ENCODE measurements at places on chromosomes 16 and 17.

DNA sequence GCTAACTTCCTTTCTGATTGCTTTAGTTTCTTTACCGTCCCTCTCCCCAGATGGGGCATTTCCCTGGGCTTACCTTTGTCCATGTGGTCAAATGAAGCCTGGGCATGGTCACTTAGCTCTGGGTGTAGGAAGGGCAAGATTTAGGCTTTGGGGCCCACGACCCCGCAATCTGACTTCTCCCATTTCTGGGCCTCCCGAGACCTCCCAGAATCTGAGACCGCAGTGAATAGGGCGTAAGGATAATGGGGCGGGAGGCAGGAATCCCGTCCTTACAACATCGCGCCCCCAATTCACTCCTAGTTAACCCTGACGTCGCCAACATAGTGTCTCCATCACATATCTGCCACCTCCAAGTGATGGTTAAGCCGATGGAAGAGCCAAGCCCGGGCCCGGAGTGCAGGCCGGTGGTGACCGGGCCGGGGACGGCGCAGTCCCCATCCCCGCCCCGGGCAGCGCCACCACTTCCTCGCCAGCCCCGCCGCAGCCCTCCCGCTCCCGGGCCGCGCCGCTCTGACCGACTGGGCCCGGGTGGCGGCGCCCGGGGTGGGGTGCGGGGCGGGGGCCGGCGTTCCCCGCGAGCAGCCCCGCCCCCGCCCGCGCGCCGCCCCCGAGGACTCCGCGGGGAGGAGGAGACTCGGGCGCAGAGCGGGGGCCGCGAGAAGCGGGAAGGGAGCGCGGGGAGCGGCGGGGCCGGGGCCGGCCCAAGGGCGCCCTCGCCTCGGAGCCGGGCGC is at the start of gene RHBDL3:
RHBDL3 (plus strand) TSS at position 641 of the 732 bp plus-strand sequence. CDS start 358 bp downstream, outside the sequence.
- DNase-seq = peak; percentile 1

DNA sequence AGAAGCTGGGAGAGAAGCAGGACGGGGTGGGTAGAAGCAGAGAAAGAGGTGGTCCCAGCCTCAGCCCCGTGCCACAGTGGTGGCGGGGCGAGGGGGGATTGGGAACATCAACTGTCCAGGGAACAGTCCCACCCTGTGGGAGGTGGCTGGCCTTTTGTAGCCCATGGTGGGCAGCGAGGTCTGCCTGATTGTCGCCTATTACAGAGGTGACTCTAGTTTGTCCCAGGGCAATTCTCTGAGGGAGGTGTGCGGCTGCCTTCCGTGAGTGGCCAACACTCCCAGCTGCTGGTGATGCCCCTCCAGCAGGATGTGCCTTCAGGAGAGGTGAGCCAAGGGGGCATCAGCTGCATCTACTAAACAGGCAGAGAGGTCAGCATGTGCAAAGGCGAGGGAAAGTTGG is 5.0 kb upstream of the BRD7 start:
- DNase-seq = no peak

GRCh38 chr16:70664325-70665112 is 18.2 kb downstream of the IL34 start:
- no peak for DNase-seq

GRCh38 chr16:9328411-9328810 is 237.0 kb downstream of the HAPSTR1 start:
- DNase-seq = no peak

DNA sequence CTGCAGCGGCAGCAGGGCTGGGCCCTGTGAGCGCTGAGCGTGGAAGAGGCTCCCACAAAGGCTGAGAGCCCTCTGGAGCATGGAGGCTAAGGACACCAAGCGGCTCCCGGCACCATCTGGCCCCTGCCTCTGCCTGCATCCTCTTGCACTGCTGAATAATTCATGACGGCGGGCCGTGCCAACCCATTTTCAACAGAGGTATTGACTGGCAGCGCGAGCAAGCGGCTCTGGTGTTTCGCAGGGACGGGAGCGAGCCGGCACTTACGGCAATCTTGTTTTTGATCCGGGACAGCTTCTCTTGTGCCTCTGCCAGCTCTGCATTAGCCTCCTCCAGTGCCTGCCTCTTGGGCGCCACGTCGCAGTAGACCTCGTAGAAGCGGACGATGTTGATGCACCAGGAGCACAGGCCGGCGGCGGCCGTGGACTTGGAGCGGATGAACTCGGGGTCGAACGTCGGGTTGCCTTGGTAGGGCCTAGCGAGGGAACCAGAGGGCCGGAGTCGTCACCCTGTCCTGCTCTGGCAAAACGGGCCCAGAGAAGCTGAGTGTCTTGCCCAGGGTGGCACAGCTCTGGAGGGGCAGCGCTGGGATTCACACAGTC is 80.4 kb downstream of the PGS1 start:
- DNase-seq = no peak

DNA sequence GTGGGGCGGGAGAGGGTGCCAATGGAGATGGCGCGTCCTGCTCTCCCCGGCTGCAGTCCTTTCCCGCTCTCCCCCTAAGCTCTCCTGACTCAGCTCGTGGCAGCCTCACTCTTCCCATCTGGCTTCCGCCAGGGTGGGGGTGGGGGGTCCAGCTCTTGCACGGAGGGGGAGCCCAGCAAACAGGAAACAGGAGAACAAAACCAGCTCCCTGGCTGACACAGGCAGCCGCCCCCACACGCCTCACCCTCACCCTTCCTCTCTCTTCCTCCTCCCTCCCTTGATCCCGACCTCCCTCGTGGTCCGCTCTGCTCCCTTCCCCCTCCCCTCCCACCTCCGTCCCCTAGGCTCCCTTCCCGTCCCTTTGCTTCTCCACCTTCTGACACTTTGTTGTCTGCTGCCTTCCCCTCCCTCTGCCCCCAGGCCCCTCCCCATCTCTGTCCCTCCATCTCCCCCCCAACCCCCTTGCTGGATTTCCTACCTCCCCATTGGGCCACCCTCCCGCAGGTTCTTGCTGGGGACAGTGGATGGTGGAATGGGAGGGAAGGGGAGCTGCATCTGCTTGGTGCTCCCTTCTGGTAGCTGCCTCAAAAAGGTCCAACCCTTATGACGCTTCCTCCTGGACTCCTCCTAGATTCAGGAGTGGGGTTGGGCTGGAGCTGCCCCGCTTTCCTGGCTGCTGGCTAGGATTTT is 23.7 kb downstream of the ARHGAP23 start:
- no peak for DNase-seq

- DNase-seq = peak; percentile 4
These were observed 28.4 kb upstream of the TMC5 start for GRCh38 chr16:19389246-19389645.

DNA sequence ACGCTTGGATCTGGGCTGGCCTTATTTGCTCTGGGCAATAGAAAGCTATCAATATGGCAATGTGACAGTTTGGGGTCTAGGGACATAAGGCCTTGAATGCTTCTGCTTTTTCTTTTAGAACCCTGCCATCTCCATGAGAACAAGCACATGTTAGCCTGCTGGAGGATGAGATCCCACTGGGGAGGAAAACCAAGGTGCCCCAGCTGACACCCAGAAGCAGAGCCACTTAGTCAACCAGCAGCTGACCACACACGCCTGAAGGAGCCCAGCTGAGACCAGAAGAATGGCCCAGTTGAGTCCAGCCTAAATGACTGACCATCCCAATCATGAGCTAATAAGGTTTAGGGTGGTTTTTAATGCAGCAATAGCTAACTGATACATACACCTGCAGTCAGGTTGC is 171.2 kb downstream of the AHSP start:
- DNase-seq = no peak

GRCh38 chr16:10333321-10334032 is 52.4 kb upstream of the ATF7IP2 start:
- DNase-seq = no peak

- no peak for DNase-seq
These were observed 15.4 kb downstream of the HS3ST3B1 start for GRCh38 chr17:14316126-14316832.

DNA sequence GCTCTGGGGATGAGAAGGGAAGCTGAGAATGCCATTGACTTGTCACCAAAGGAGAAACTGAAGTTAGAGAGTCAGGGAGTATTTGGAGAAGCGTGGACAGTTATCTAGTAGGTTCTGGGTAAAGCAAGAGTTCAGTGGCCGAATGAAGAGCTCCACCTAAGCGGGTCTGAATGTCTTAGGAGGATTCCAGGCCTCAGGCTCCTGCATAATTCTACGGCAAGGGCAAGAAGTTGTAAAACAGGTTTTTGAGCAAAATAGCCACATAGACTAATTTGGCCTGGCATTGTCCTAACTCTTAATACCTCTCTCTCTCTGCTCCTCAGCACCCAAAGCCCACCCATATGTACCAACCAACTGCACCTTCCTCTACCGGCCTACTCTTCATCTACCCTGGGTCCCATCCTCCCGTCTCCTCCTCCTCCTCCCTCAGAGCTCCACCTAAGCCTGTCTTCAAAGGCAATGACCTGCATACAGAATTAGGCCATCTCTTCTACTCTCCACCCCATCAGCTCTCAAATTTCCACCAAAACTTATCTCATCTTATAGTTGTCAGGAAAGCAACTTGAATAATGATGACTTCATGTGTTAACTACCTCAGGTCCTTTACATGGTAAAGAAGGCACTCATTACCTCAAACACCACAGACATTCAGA is 42.0 kb upstream of the KCNJ2 start:
- DNase-seq = no peak

Measured in T follicular helper cell (primary cell).